ENCODE measurements at places on chromosomes 16 and 17.

DNA sequence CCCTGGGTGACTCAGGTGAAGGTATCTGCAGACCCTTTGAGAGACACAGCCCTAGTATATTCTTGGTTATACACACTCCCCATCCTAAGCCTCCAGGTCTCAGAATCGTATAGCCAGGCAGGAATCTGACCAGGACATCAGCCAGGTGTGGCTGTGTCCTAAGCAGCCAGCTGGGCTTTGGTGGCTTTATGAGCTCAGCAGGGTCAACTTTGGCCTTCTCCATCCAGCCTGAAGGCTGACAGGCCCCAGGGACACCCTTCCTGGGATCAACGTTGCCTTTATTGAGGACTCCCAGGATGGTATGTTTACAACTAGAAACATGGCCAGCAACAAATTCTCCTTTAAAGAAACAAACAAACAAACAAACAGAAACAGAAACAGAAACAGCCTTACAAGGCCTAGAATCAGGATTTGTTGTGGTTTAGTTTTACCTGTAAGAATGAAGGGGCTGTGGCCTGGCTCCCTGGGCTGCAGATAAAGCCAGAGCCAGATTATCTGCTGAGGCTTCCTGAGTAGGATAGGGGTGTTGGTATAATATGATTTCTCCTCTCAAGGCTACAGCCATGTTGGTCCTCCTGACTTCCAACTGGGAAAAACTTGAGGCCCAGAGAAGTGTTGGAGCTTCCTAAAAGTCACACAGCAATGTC lies 8.5 kb downstream of the KIF19 start:
- DNase-seq: no peak

- DNase-seq: no peak
Observed at GRCh38 chr17:41972571-41973407, 6.2 kb downstream of the CNP start.

DNA sequence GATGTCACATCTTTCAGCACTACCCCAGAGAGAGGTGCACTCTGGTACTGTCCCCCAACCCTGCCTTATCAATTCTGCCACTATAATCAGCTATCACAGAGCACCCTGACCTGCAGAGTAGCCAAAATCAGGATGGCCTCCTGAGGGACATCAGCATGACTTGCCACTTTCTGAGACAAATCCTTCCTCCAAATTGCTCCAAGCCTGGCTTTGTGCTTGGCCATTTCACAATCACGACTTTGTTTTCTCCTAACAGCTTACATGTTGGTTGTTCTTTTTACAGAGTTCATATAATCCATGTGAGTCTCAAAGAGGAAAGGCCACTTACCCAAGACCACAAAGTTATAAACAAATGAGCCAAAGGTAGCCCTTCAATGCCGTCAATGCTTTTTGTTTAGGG lies 449.0 kb upstream of the CDH5 start:
- no peak for DNase-seq

- DNase-seq: no peak
Observed at GRCh38 chr17:82872591-82873520, 33.0 kb upstream of the ZNF750 start.

GRCh38 chr16:30131869-30132475 lies 9.0 kb upstream of the MAPK3 start:
- DNase-seq: no peak

- no peak for DNase-seq
Observed at GRCh38 chr17:78839235-78839761, 1.3 kb downstream of the USP36 start.

DNA sequence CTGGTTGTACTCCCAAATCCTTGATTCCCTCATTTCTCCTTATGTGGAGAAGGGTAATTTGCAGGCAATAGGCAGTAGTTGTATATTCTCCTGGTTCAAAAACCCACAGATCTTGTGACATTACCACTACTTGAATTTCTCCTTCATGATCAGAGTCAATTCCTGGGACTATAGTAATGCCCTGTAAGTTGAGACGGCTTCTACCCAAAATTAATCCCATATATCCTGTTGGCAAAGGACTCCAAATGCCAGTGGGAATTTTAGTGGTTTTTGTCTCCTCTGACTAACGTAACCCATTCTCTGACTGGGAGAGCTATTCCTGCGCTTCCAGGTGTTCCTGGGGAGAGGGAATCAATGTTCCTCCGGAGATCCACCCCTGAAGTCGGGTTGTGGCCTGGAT lies 11.6 kb upstream of the ZNF689 start:
- no peak for DNase-seq

- DNase-seq: no peak
Observed at GRCh38 chr17:3910420-3911270, 5.6 kb downstream of the P2RX1 start.

- no peak for DNase-seq
Observed at GRCh38 chr16:86320237-86320595, 190.1 kb upstream of the FOXF1 start.

DNA sequence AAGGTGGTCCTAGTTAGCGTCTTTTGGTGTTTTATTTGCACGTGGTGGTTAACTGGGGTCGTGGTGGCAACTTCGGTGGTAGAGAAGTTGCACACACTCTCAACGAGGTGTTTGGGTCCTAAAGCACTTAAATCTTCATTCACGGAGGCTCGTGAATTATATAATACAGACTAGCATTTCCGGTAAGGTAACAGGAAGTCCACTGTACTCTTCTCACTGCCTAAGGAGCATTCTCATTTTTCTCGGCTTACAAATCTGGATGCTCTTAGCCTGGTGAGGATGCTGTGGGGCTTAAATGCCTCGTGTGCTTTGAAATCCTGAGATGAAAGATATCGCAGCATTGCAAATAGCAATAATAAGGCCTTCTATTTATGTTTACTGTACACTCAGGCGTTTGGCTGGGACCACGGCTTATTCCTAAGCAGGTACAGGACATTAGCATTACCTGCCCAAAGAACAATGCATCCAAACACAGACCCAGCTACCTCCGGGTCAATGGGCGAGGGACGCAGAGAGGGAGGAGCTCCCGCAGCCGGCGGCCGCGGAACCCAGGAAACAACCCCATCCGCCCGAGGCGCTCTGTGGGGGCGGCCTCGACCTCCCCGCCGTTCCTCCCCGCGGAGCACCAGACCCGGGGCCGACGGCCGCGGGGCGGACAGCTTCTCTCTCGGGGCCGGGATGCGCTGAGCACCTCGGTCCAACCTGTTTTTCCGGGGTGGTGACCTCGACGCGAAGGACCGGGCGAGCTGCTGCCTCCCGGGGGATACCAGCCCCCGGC lies 856 bp downstream of the DNAJA2 start:
- peak; percentile 62 for DNase-seq

GRCh38 chr17:8290043-8290442 lies 1.6 kb downstream of the RANGRF start:
- no peak for DNase-seq

DNA sequence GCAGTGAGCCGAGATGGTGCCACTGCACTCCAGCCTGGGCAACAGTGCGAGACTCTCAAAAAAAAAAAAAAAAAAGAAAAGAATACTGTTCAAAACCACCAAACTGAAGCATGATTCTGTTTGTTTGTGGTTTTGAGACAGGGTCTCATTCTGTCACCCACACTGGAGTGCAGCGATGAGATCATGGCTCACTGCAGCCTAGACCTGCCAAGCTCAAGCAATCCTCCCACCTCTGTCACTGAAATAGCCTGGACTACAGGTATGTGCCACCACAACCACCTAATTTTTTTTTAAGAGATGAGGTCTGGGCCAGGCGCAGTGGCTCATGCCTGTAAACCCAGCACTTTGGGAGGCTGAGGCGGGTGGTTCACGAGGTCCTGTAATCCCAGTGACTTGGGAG lies 4.3 kb downstream of the SUMO2 start:
- no peak for DNase-seq

GRCh38 chr16:88453611-88454522 lies 787 bp downstream of the ZFPM1 start:
- peak; percentile 53 for DNase-seq

- peak; percentile 70 for DNase-seq
Observed at GRCh38 chr16:78235168-78235800, 135.8 kb downstream of the WWOX start.

DNA sequence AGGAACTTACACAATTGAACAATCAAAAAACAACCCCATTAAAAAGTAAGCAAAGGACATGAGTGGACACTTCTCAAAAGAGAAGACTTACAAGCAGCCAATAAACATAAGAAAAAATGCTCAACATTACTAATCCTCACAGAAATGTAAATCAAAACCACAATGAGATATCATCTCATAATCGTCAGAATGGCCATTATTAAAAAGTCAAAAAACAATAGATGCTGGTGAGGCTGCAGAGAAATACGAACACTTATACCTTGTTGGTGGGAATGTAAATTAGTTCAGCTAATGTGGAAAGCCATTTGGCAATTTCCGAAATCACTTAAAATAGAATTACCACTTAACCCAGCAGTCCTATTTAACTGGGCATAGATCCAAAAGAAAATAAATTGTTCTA lies 301.9 kb upstream of the KCNJ16 start:
- no peak for DNase-seq

All from stimulated activated CD4-positive, alpha-beta T cell treated with anti-CD3 and anti-CD28 coated beads, Interleukin-2, amount 100 ng/mL, for 24 hours (primary cell).